Stimulated activated CD4-positive, alpha-beta T cell treated with anti-CD3 and anti-CD28 coated beads, Interleukin-15, amount 100 ng/mL, for 48 hours (primary cell): ENCODE measurements at places on chromosomes 7 and 10.

- DNase-seq = peak; percentile 61
These were observed 1.6 kb downstream of the SFMBT2 start for GRCh38 chr10:7409045-7409731.

DNA sequence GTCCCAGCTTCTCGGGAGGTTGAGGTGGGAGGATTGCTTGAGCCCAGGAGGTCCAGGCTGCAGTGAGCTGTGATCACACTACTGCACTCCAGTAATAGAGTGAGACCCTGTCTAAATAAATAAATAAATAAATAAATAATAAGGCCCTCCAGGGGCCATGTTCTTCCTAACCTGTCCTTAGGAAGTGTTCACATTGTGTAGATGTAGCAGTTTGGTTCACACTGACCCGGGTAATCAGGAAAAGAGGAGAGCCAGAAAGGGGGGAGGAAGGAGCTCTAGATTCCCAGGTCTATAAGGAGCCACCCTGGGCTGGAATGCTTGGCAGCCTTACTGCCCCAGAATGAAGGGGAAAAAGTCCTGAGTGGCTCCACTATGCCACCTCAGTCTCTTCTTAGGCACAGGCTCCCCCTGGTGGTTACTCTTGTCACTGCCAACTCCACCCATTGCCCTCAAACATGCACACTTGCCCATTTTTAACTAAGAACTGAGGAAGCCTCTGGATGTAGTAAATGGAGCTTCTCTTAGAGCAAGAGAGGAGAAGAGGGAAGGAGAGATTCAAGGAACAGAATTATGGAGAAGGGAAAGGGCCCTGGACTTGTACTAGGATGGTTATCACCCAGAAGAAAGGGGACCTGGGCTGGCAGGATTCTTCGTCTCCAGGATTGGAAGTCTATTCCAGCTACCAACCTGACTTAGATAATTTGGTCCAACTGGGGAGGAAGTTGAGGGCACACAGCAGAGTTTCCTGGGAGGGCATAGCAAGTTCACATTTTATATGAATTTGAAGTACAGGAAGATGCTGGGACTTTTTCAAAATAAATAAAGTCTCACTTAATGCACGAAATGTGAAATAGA, 7.8 kb downstream of the HPS6 start:
- peak; percentile 75 for DNase-seq

DNA sequence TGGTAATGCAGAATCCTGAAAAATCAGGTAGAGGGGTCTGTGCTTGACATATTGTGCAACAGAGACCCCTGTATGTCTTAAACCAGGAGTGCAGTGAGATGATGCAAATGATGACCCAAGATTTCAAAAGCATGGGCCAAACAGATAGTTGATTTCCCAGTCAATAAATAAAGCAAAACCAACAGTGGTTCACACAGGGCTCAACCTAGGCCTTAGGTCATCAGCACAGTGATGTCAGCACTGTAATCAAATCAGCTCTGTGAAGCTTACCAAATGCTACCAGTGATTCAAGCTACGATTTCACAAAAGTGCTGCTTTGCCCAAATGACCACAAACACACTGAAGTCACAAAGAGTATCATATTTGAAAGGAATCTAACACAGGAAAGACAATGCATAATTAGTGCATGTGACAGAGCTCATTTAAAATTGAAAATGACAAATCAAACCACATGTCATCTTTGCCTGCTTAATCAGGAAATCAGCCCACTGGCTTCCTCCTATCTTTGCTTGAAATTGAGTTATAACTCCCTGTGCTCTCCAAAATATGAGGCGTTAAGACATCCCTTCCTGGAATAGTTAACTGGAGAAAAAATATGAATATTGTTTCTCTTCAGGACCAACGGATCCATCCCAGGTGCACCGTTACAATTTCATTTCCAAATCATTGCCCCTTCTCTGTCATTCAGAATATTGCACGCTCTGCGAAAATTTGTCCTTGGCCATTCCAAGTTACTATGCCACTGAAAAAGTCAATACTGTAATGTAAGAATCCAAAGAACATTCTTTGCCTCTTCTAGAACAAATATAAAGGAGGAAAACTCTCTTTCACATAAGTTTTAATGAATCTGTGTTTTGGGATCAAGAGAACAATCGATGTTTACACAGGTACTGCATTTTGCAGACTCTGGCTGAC, 41.9 kb upstream of the ASL start:
- DNase-seq = no peak

DNA sequence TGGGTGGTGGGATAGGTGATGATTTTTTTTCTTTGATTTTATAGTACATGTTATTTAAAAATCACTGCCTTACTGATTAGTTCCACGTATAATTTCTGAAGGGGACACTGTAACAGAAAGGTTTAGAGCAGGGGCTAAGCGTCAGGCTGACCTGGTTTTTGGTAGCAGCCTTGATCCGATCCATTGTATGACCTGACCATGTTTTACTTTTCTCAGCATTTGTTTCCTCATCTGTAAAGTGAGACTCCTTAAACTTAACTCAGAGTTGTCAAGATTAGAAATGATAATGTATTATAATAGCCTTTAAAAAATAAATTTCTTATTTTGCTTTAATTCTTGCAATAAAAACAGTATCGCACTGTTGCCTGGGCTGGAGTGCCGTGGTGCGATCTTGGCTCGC, 23.6 kb downstream of the INPP5F start:
- no peak for DNase-seq

DNA sequence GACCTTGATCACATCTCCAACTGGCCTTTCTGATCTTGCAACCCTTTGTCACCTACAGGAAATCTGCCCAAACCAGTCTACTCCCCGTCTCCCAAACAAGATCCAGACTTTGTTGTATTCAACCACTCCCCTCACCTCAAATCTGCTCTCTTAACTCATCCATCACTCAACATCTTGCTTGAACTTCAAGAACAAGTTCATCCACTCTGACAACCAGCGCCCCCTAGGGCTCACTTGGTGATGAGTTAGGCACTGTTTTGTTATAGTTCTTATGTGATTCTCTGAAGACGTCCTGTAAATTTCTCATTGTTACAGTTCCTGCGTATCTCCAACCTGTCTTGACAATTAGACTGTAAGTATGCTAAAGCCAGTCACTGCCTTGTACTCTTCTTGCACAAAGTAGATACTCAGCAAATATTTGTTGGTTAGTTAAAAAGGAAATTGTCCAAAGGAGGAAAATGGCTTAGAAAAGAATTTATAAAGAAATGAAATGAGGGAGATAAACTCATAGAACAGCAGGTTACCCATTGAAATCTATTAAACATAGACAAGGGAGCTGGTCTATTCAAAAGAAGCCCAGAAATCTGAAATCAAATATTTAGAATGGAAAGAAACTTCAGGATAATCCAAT, 5.3 kb downstream of the FRMD4A start:
- DNase-seq = peak; percentile 25

- DNase-seq = no peak
These were observed 7.7 kb downstream of the CCDC136 start for GRCh38 chr7:128799451-128799850.

- no peak for DNase-seq
These were observed 1061.1 kb upstream of the GHITM start for GRCh38 chr10:83078160-83078559.

- no peak for DNase-seq
These were observed 170.5 kb downstream of the CACNB2 start for GRCh38 chr10:18310761-18311160.

DNA sequence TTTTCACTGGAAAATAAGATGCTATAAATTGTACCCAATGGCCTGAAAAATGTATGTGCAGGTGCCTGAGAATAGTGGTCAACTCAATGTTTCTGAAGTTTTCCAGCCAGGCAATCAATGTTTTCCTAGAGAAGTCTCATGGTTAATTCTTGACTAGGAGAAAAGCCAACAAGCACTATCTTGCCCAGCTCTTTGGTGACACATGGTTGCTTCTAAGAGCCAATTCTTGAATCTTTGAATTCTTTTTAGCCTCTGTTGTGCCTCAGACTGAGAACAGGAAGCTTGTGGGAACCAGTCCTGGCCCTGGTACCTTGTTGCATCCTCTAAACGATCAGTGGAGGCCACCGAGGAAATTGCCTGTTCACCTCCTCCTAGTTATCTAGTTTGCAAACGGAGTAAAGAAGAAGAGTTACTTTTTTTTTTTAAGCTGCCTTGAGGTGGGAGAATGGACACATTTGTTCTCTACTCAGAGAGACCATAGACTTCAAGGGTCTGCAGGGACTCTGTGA, 144.0 kb upstream of the MKLN1 start:
- DNase-seq = no peak

- no peak for DNase-seq
These were observed 56.6 kb downstream of the PARD3 start for GRCh38 chr10:34758447-34758996.

DNA sequence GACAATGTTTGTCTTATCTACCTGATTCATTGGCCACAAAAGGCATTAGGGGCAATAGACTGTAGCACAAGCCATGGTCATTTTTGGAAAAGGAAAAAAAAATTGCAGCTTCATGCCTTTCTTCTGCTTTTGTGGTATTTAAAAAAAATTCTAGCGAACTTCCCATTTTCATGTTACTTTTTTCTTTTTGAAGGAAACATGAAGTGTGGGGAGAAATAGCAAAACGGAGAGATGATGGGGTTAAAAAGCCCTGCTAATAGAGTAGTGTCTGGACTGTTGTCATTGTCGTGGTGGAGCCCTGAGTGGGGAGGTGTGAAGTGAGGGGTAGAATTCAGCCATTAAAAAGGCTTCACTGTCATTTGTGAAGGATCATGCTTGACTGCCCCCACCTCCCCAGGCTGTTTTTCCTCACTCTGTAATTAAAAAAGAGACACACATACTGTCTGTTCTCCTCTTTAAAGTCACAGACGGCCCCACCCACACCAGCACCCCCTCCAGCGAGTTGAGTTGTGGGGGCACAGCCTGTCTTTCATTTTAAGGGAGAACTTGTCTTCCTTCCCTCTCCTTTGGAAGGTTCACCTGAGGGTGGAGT, 272.4 kb downstream of the CREB5 start:
- no peak for DNase-seq

DNA sequence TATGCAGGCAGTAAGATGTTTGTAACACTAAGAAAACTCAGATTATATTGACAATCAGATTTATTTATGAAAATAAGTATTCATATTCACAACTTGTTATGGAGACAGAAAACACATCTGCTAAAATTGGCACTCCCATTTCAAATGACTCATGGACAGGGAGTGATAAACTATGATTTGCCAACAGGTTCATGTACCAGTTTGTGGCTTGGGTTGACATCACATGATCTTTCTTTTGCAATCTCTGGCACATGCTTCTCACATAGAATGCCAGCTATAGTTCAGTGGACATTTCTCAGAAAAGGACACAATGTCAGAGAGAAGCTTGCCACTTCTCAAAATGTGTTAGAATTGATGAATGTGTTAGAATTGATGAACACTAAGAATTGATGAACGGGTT, 663.2 kb upstream of the ANKRD30A start:
- no peak for DNase-seq

DNA sequence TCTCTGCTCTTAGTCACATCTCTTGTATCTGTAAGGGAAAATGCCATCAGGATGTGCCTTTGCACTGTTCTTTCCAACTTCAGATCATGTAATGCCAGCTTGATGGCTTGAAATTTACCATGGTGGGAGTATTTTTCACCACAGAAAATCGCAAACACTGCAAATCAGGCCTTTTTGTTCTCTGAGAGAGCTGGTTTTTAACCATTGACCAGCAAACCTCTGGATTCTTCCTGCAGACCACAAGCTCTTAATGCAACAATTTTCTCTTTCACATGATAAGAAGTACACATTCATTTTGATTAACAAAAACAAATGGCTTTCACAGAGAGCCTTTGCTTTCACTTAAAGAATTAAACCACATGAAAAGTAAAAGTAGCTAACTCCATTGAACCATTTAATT, 145.4 kb upstream of the NEBL start:
- DNase-seq = no peak

- no peak for DNase-seq
These were observed 264.2 kb downstream of the SEC23IP start for GRCh38 chr10:120156614-120157274.

- no peak for DNase-seq
These were observed 13.1 kb downstream of the LRRC4 start for GRCh38 chr7:128017862-128018845.

DNA sequence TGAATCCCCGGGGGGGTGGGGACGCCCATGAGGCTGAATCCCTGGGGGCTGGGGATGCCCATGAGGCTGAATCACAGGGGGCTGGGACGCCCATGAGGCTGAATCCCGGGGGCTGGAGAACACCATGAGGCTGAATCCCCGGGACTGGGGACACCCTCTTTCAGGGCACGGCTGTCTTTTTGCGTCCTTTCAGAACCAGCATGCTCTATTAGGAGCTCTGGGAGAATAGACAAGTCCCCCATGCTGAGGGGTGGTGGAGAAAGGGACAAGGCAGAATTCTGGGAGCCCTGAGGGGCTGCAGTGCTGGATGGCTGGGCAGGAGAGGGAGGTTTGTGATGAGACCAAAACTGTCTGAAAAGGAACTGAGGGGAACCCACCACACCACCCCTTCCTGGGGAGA, 257.3 kb upstream of the TCERG1L start:
- DNase-seq = no peak

- no peak for DNase-seq
These were observed 32.3 kb upstream of the IL6 start for GRCh38 chr7:22694597-22695207.

GRCh38 chr7:28536259-28536658, 123.9 kb downstream of the CREB5 start:
- no peak for DNase-seq

GRCh38 chr10:35420827-35421552, 84.7 kb downstream of the CCNY start:
- no peak for DNase-seq

- no peak for DNase-seq
These were observed 255.4 kb upstream of the MYO3A start for GRCh38 chr10:25678666-25679065.

GRCh38 chr7:2893411-2893861, 49.3 kb upstream of the GNA12 start:
- no peak for DNase-seq

- no peak for DNase-seq
These were observed 4.4 kb upstream of the PPP2R2D start for GRCh38 chr10:131896403-131896802.

DNA sequence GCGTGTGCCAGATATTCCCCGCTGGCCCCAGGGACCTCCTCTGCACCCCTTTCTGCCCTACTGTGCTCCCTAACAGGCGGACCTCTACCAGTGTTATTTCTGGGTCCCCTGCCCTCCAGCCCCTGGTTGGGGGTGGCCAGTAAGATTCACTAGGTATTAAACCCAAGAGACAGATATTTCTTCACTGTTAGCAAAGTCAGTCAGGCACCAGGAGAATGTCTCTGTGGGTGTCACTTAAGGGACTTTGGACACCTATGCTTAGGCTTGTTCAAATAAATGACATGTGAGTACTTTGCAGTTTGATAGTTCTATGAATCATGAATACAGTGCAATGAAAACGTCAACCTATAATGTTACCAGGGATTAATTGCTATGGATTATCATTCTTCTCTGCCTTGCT, 234.3 kb upstream of the IGFBP3 start:
- no peak for DNase-seq

- no peak for DNase-seq
These were observed 11.4 kb downstream of the ELN start for GRCh38 chr7:74039337-74039736.

GRCh38 chr7:131803816-131804215, 247.4 kb upstream of the PODXL start:
- DNase-seq = no peak

GRCh38 chr10:31172925-31173324, 141.3 kb upstream of the ZNF438 start:
- DNase-seq = no peak

- no peak for DNase-seq
These were observed 9.7 kb downstream of the ITPRIP start for GRCh38 chr10:104328646-104328895.

- peak; percentile 23 for DNase-seq
These were observed 9.1 kb upstream of the CSGALNACT2 start for GRCh38 chr10:43128958-43129706.

- DNase-seq = peak; percentile 62
These were observed 42.1 kb downstream of the CYP26A1 start for GRCh38 chr10:93115661-93116383.
